ENCODE measurements at places on chromosomes 5 and 9.
A peak's percentile ranks its signal among the peaks of the same experiment; 100 is the strongest.

DNA sequence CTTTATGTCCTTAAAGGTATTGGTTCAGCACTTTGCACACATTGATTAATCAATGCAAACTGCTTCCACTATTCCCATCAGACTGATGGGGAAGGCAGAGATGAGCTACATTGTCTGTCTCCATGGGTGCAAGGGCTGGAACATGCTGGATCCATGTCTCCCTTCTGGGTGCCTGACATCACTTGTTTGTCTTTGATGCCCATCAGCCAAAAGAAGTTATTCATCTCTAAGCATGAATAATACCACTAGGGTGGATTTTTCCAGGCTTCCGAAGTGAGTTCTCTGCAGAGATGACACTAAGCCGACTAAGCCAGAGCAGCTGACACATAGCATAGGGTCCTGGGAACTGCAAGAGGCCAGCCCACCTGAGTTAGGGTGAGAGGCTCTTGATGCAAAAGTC is 8.7 kb downstream of the FGF1 start:
- DNase-seq = no peak

DNA sequence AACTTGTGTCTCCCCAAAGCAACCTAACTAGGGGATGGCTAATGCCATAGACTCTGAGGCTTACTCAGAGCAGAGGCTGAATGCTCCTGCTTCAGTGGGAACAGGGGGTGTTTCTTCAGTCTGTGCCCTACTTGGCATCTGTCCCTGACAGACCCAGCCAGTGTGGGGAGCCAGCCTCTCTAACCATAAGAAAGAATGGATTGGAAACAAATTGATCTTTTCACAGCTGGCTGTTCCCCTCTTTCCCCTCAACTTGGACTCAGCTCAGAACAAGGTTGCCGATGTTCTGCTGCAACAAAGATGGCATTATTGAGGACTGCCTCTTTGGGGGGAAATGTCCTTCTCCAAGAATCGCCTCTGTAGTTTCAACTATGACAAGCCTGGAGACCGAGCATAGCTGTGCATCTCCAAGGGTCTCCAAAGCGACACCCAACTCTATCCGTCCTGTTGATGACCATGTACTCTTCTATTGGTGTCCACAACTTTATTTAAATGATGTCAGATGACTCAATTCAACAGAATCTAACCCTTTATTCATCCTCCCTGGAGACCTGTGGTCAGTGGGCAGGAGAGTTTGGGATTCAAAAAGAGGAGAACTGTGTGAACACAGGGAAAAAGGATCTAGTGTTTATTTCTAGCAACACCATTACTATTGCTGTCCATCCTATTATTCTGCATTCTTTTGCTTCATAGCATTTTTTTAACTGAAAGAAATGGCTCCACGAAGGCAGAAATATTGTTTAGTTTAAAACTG is 24.7 kb upstream of the TNC start:
- no peak for DNase-seq

GRCh38 chr5:14408969-14409586 is 172.5 kb upstream of the OTULINL start:
- DNase-seq = no peak

DNA sequence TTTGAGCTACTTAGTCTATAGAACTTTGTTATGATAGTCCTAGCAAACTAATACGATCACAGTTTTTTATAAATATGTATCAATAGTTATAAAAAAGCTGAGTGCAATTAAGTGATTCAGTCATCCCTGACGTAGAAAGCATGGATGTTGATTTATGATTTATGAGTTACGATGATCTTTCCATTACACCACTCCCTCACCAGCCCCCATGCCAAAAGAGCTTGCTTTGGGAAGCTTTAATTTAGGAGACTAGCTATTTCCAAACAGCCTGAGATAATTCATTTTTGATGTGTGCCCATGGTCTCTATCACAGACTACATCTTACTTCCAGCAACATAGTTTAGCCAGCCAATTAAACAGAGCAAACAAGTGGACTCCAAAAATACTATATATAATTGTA is 256.8 kb downstream of the GABRG2 start:
- DNase-seq = no peak

DNA sequence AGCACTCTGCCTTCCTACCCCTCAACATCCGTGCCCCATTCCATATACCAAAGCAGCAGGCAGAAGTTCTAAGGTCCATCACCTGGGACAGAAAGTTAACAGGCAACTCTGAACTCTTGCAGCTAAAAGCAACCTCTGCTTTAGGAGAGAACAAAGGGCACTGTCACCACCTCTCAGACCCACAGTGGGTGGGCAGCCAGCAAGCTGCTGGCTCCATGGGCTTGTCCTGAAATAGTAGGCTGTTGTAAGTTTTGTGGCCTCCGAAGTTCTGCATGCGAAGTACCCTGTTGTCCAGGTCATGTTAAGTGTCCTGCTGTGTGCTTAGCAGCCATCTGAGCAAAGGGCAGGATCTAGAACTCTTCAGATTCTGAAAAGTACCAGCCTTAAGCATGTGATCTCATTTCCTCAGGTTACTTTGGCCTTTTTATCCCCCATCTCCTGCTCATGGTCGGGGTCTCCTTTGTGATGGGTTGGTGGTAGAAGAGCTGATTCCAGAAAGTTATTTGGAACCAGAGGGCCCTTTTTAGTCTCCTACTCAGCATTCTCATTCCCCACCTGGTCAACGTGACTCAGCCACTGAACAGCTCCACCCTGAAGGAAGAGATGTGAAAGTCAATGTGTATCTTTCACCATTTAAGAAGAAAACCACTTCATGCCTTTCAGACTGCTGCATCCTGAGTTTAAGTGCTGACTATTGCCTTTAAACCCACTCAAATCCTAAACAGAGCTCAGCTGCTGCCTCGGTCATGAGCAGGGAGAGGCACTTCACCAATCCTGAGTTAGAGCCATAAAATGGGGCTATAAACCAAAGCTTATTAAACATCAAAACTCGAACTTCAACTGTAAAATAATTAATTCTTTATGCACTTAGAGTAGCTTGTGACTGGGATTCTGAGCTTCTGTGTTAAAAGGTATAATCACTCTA is 121.4 kb downstream of the DPYSL3 start:
- DNase-seq = no peak

GRCh38 chr9:129290606-129291005 is 112.5 kb upstream of the IER5L start:
- DNase-seq = no peak

DNA sequence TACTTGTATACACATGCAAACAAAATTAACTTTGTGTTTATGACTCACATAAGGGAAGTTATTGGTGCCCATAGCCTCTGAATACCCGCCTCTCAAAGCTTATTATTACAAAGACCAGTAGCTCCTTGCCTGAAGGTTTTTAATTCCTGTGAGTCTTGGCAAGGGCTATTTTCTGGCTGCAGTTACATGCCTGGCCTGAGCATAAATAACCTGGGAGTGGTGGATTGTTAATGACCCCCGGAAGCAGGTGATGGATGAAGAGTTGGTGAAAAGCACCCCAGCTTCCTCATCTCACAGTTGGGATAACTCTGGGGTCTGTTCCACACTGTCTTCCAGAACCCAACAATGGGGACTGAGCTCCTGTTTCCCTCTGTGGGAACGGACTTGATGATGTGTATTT is 594.5 kb downstream of the PDE4D start:
- DNase-seq = no peak

DNA sequence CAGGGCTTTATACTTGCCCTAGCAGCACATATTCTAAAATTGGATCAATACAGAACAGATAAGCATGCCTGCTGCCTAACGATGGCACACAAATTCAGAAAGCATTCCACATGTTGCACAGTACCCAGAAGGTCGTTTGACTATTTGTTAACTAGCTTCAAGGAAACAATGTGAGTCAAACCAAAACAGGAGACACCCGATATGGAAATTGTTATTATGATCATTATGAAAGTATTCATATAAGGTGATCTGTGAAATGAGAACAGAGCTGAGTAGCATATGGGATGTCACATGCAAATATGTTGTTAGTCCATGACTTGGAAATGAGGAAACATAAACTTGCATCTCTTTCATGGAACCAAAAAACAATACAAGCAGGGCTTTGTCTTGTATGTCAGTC is 56.3 kb upstream of the BICD2 start:
- no peak for DNase-seq

DNA sequence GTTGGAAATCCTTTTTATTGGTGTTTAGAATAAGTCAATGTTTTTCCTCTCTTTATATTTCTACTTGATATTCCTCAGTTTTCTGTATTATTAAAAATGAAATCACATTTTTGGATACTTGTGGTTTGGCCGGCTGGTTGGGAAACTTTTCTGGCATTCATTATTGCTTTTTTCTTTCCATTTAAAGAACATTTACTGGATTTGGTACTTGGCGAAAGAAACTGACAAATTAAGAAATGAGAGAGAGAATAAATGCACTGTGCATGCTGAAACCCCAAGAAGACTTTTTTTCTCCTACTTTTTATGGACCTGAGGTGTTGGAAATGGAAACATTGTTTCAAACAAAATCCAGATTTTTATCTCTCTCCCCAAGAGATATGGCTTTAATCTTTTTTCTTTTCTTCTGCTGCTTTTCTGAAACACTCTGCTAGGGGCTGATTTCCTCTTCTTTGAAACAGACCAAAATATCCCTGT is 128.4 kb downstream of the SNX18 start:
- DNase-seq = no peak

DNA sequence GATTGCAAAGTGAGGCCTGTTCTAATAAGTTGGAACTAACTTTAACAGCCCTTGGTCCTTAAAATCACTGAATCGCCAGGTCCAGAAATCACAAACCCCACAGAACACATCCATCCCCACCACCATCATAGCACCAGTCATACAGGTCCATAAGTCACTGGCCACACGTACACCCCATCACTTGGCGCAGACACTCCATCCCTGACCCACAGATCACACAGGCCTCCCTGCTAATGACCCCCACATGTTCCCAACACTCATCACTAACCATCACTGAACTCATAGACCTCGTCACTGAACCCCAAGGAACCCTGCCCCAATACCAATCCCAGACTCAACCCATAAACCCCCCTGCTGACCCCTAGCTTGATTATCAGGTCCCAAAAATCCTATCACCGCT is 41.2 kb upstream of the ZNF300 start:
- no peak for DNase-seq

GRCh38 chr9:136886610-136887597 is 588 bp downstream of the TRAF2 start:
- DNase-seq = no peak

DNA sequence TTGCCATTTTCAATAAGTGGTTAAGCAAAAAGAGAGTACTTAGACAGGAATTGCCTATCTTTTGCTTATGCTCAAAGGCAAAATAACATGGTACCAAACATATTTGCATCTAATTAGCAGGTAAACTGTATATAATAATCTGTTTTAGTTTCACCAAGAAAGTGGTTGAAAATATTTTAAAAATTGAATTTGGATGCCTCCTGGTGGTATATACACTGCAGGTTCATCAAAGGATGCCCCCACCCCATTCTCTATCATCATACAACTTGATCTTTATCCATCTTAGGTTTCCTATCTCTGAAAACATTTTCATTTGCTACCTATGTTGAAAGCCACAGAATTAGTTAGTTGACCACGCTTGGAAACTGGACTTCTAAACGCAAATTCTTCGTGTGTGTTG is 47.0 kb upstream of the MROH2B start:
- no peak for DNase-seq

- DNase-seq = no peak
Observed at GRCh38 chr9:131905144-131905543, 165.3 kb upstream of the RAPGEF1 start.

DNA sequence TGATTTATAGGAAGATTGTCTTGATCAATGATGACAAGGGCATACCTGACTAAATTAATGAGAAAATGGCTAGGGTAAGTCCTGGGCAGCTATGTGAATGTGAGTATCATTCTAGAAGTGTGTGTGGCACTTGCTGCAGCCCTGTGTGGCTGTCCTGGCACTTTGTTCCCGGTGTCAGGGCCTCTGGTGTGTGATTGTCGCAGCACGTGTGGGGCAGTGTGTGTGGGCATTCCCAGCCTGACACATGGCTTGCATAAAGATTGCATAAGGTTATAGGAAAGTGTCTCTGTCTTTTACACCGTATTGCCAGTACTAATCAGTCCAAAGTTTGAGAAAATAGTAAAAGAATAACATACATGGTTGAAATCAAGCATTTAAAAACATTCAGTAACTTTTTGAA is 74.4 kb downstream of the TRIO start:
- no peak for DNase-seq

- peak; percentile 41 for DNase-seq
Observed at GRCh38 chr5:143001764-143002351, 231.7 kb downstream of the ARHGAP26 start.

GRCh38 chr9:128109050-128109709 is 18.3 kb downstream of the PTGES2 start:
- no peak for DNase-seq

- DNase-seq = no peak
Observed at GRCh38 chr9:30301271-30301963, 2083.0 kb upstream of the ACO1 start.

- DNase-seq = no peak
Observed at GRCh38 chr9:121861501-121862180, 210.2 kb downstream of the DAB2IP start.

- no peak for DNase-seq
Observed at GRCh38 chr9:35518225-35518821, 28.4 kb downstream of the RUSC2 start.

DNA sequence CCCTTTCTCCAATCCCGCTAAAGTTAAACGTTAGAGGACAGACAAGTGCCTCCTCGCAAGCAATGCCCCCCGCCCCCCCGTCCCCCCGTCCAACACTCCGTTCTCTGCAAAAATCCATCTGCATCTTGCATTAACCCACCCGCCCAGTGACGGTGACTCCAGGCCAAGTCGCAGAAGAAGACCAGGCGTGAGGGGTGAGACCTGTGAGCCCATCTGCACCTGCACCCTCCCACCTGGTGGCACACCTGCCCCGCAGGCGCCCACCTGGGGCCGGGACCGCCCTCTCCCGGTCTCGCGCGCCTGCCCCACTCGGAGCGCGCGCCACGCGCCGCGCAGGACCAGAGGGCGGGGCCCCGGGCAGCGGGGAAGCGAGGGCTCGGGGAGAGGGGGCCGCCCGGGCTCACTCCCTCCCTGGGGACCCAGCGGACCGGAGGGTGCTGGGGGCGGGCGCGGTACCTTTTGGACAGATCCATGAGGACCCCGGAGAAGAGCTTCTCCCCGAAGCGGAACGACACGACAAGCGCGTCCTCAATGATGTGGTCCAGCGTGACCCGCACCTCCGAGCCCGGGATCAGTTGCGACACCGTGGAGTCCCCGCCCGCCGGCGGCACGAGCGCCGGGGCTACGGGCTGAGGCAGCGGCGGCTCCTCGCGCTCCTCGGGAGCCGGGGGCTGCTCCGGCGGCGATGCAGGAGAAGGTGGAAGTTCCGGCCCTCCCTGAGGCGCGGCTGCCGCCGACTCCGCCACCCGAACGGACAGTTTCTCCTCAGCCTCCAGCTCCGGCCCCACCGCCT is 705 bp downstream of the PWWP2A start:
- DNase-seq = peak; percentile 47

GRCh38 chr9:116464987-116465571 is 222.0 kb upstream of the TRIM32 start:
- DNase-seq = no peak

All from CD4-positive, alpha-beta T cell treated with Interleukin-15 for 1 hour (primary cell).